ENCODE measurements at places on chromosomes 6 and 20.
A peak's percentile ranks its signal among the peaks of the same experiment; 100 is the strongest.

- DNase-seq = peak; percentile 61
Observed at GRCh38 chr6:127119102-127120022, 891 bp downstream of the RSPO3 start.

- no peak for DNase-seq
Observed at GRCh38 chr6:112172540-112172939, 81.8 kb downstream of the LAMA4 start.

- no peak for DNase-seq
Observed at GRCh38 chr6:33609528-33609927, 11.6 kb upstream of the ITPR3 start.

DNA sequence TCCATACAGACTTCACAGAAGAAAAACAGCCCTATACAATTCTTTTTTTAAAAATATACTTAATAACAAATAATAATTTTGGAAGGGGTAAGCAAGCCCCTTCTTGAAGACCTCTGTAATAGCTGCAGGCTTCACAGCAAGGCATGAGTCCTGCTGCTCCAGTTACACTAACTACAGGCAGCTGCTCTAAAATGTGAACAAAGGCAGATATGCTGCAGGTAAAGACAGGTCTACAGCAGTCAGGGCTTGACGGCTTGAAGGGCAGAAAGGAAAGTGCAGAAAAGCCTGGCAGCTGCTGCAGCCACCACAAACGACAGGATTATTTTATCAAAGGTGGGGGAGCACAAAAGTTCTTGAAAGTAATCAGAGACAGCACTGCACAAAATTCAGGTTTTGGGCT is 11.3 kb downstream of the FAXC start:
- DNase-seq = no peak

DNA sequence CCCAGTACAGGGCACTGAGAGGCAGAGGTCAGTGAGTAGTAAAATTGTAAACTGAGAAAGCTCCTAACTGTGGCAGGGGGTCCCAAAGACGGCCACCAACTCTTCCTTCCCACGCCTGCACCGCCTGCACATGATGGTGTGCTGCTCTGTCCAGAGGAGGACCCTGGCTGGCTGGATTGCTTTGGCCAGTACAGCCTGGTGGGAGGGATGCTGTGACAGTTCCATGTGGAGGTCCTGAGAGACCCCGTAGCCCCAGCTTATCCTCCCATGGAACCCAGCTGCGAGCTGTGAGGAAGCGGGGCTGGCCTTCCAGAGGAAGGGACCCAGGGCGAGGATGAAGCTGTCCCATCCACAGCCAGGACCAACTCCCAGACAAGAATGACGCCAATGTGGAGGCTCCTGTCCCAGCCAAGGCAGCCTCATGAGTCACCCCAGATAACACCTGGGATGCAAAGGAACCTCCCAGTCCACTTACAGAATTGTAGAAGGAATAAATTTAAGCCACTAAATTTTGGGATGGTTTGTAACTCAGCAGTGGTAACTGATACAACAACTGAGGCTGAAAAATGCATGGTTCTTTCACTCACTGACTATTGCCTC is 2.0 kb upstream of the ACSS1 start:
- DNase-seq = no peak

DNA sequence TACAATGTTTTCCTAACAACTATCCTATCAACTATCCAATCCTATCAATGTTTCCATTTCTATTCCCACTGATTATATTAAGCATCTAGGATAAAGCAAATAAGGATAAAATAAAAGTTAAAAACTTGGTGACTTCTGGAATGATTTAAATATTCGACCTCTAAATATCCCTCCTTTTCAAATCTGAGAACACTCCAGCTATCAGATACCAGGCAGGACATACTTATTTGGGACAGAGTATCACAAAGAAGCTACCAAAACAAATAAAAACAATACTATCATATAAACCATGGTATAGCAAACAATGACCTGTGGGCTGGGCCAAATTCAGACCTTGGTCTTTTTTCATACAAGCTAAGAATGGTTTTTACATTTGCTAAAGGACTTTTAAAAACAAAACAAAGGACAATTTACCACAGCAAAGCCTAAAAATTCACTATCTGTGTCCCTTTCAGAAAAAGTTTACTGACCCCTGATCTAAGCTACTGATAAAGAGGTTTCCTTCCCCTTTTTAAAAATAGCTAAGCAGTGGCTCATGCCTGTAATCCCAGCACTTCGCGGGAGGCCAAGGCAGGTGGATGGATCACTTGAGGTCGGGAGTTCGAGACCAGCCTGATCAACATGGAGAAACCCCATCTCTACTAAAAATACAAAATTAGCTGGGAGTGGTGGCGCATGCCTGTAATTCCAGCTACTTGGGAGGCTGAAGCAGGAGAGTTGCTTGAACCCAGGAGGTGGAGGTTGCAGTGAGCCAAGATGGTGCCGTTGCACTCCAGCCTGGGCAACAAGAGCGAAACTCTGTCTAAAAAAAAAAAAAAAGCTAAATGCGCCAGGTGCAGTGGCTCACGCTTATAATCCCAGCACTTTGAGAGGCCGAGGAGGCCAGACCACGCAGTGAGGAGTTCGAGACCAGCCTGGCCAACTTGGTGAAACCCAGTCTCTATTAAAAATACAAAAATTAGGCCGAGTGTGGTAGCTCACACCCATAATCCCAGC is 6.0 kb downstream of the NUP153 start:
- no peak for DNase-seq

GRCh38 chr6:42742116-42742894 is 3.6 kb downstream of the TBCC start:
- DNase-seq = no peak

DNA sequence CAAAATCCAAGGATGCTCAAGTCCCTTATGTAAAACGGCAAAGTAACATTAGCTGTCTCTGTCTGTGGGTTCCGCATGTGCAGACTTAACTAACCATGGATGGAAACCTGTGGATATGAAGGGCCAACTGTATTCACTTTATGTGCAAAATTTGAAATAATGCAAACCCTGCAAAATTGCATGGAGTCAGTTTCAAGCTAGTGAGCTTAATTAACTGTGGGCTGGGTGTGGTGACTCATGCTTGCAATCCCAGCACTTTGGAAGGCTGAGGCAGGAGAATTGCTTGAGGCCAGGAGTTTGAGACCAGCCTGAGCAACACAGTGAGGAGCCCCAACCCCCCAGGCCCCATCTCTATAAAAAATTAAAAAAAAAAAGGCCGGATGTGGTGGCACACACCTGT is 81.4 kb downstream of the ANKS1A start:
- no peak for DNase-seq

GRCh38 chr6:37696841-37697662 is 631 bp downstream of the MDGA1 start:
- no peak for DNase-seq

GRCh38 chr20:13873831-13874230 is 89.0 kb downstream of the NDUFAF5 start:
- DNase-seq = no peak

DNA sequence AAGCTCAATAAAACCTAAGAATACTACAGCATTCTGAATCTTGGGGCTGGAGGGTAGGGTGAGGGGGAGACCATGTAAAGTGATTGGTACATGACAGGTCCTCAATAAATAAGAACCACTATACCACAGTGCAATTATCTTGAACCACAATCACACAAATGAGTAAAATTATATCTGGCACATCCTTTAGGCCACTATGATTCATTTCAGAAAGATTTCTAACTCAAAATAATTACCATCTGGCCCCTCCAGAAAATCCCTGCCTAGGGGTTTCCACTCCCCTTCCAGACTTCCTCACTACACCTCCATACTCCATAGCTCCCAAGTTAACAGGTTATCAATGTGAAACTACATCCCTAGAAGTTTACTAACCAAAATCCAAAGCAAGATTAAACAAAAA is 19.7 kb downstream of the AKIRIN2 start:
- no peak for DNase-seq

DNA sequence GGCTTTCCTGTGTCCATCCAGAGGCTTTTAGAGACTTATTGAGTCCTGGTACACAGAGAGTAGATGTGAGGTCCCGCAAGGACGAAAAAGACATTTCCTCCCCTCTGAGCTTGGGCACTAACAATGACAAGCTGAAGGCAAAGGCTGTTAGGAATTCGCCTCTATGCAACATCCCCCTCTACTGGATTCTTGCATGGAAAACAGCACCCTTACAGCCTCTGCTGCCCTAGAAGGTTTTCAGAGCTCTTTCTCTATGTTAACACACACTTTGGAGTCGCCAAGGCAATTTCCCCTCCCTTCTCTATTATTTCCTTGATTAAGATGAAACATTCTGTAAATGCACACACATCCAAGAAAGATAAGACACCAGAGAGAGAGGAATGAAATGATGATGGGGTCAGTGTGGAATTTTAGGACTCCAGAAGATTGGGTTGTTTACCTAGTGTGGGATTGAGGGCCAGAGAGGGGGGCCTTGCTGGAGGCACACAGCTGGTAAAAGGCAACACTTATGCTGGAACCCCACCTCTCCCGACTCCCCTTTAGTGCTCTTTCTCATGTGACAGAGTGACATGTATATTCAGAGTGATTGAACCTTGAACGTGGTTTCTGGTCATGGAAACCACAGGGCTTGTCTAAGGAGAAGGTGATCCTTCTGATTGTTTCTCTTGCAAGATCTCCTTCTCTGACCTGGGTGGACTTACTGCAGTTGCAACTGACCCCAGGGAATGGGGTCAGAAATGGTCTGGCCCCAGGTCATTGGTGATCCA is 300.7 kb downstream of the CLIC5 start:
- no peak for DNase-seq

DNA sequence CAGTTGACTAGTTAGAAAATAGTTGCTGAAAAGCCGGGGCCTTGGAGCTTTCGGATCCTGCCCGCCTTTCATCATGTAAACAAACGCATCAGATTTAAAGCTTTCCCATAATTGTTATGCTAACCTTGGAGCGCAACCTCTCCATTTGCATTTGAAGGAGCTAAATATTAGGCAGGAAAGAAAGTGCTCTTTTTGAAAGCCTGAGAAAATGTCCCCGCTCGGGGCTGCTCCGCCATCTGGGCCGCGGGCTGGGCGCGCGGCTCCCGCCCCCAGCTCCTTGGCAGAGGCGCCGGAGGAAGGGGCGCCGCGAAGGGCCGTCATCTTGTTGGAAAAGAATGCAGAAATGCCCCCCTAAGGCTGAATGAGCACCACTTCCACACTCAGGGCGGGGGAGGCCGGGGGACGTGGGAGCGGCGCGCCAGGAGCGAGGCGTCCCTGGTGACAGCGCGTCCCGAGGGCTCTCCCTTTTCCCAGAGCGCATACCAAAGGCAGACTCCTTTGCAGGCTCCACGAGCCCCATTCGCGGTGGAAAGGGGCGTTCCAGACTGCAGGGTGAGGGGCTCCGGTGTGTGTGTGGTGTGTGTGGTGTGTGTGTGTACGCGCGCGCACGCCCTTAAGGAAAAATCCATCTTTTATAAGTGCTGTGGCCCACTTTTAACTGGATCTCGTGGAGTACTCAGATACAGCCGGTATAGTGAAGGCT is 145.6 kb upstream of the ID4 start:
- no peak for DNase-seq

GRCh38 chr20:52939141-52939540 is 33.0 kb upstream of the TSHZ2 start:
- no peak for DNase-seq

GRCh38 chr6:16523606-16524379 is 237.5 kb downstream of the ATXN1 start:
- DNase-seq = no peak

GRCh38 chr20:47148059-47148458 is 208.4 kb downstream of the ZMYND8 start:
- DNase-seq = no peak

DNA sequence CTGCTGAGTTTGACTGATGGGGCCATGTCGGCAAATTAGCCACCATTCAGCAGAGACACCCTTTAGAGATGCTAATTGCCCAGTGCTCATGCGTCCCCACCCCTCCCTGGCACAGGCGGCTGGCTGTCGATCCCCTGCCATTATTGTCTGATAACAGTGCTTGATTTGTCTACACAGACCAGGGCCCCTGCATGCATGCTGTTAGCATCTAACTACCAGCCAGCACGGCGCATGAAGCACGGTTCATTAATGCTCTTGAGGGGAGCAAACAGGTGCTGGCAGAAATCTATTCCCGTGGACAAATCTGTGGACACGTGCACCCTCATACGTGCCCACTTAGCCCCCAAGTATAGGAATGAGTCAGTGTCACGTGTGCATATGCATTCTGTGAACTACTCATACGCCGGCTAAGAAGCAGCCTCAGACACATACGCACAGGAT is 32.2 kb downstream of the KCNB1 start:
- DNase-seq = no peak

DNA sequence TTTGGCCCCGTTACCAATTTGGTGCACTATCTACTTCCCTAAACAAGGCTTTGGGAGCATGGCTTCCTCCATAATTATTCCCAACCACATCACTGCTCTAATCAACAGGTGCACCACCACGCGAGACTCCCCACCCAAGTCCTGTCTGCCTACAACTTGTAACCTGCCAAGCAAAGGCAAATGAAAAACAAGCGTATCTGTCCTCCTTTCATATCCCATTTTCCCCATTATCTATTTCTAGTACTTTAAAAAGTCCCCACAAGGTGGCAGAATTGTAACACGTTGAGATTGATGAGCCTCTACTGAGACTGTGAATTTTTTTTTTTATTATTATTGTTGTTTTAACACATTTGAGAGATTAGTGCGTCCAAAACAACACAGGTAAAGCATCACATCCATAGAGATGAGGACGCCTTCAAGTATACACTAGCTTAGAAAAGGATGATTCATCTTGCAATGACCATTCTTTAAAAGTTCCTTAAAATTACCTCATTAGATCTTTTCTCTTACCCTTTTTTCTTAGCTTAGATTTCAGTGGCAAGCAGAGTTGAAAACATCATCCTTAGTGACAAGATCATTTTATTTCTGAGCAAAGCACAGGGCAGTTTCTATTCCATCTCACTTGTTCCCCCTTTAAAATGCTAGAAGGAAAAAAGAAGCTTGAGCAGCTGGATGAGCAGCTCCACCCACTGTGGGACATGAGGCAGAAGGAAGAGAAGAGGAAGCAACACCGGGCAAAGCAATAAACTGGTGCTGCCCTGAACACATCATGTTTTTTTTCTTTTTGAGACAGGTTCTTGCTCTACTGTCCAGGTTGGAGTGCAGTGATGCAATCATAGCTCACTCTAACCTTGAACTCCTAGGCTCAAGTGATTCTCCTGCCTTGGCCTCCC is 210.8 kb downstream of the ARHGAP18 start:
- no peak for DNase-seq

DNA sequence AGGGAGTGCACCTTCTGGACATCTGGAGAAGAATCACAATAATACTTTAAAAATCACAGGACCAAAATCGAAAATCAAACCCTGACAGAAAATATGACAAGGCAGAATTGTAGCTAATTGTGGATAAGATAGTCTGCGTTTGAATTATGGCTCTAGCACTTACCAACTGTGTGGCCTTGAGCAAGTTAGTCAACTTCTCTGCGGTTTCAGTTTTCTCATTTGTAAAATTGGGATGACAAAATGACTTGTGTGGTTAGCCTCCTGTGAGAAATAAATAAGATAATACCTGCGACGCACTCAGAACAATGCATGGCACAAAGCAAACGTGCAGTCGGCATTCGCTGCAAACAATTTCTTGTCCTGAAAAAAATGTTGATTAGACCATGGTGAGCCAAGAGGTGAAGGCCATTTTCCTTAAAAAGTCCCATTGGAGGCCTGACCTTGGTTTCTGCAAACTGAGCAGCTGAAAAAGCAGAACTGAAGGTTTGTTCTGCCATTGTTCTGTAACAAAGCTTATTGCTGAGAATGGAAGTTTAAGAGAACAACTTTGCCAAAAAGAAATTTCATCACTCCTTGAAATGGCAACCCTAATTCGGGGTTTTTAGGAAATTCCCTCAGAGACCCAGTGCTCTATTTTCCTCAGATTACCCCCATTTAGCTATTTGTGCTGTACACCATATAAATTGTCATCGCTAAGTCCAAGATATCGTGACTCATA is 266.3 kb downstream of the ERMARD start:
- DNase-seq = no peak

All from suprapubic skin (tissue), 4 donors.